GM12864 (cell line): ENCODE measurements at places on chromosomes 7 and 10.
A peak's percentile ranks its signal among the peaks of the same experiment; 100 is the strongest.

- peak; percentile 46 for DNase-seq
These were observed 96.7 kb upstream of the EFCAB10 start for GRCh38 chr7:105677817-105678573.

- DNase-seq = no peak
These were observed 31.6 kb downstream of the COA1 start for GRCh38 chr7:43697690-43698089.

DNA sequence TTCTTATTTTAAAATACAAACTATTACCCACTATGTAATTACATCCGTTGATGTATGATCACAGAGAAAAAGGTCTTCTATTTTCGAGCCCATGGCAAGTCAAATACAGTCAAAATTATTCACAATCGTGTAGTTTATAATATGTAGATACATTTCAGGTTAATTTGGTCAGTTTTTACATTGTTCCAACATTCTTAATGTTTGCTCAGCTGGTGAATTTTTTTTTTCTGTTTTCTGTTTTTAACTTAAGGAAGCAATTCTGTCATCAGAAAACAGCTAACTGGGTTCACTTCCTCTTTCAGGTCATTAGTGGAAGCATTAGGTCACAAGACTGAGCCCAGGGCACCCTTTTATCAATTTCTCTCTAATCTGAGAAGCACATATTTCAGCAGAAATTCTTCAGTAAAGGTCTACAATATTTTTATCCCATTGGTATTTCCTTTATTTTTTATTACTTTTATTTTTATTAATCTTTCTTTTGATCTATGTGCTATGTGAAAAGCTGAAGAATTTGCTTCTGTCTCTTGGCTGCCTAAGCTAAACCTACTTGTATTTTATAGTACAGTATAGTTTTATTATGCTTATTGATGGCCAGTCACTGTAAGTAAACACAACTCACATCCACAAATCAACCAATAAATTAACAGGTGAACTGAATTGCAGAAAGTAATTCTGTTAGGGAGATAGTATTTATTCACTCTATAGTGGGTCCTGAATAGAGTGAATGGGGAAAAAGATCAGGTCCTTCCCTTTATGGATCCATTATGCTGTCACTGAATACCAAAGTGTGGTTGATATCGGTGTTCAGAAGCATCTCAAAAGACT is 84.6 kb downstream of the ICA1 start:
- peak; percentile 65 for DNase-seq

DNA sequence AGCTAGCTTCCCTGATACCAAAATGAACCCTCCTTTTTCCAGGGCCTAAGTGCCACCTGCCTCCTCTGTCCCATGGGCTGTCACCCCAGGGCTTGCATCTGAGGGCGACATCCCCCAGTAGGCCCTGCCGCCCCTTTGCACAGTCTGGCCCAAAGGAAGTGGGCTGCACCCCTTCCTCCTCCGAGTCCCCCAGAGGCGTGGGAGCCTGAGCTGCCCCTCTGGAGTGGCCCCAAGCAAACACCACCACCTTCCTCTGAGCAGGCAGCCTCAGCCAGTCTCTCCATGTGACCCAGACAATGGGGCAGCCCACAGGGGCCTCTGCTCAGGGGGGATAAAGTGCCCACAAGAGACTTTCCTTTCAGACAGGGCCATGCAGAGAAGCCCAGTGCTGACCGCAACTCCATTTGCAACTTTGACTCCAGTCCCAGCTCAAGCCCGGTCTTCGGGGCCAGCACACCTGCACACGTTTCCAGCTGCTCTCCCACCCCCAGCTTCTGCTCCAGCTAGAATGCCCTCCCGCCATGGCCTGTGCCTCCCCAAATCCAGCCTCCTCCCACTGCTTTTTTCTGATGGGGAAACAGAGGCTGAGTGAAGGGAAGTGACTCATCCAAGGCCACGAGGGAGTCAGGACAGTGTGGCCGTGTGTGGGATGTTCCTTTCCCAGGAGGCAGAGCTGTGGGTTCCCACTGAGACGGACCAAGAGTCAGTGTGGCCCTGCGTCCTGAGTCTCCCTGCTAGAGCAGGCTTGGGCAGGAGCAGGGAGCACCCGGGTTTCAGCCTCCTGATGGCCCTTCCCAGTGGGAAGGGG is 111.9 kb downstream of the ZMIZ1 start:
- DNase-seq = no peak

DNA sequence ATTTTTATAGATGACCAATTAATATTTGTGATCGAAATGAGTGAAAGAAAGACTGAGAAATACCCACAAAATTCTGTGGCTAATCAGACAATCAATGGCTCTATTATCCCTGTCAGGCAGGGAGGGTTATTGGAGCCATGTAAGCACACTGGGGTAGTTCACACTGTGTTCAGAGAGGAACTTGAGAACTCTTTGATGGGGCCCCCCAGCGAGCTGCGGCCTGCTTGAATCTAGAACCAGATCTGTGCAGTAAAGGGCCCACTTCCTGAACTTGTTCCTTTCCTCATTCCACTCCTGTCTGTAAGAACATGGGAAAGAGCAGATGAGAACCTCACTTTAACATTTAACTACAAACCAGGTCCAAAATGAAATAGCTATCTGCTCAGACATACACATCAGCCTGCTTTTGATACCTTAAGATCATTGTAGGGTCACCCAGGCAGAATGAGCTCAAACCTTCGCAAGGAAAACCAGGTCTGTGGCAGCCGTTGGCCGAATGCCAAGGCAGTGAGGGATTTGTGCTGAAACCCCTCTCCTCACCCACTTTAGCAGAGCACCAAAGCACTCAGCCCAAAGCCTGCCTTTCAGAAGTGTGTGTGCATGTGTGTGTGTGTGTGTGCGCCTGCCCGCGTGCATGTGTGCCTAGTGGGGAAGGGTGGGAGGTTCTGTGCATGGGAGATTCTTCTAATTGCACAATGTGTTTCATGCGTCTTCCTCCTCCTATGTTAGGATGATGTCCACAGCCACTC is 365.6 kb upstream of the MGMT start:
- DNase-seq = no peak

GRCh38 chr10:16828701-16829175 is 11.5 kb upstream of the RSU1 start:
- DNase-seq = no peak

DNA sequence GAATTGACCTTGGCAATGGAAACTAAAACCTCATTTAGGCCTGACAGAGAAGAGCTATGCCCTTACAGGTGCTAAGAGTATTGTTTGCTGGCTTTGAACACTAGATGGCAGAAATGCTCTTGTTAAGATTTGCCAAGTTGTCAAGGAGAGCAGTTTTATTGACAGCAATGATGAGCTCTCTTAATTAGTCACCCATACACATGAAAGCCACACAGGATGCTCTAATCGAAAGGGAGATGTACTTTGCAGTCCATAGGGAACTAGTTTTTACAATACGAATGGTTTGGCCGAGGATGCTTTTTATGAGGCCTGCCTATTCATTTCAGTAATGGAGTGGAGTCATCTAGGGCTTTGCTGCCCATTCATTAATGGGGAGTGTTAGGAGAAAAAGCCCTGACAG is 45.4 kb upstream of the MBL2 start:
- peak; percentile 51 for DNase-seq

DNA sequence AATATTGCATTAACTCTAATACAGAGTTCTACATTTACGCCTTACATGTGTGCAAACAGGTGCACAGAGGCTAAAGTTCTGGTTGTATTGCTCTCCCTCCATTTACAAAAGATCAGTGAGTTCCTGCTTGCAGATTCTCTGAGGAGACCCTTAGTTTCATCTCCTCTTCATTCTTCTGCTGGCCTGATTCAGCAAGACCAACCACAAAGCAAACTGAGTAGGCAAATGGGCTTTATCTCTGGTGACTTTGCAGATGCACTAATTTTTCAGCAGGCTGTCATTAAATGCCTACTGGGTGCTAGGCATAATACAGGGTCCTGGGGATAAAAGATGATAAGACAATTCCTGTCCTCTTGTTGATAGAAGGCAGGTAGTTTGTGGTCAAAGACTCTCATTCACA is 56.4 kb downstream of the MET start:
- DNase-seq = no peak

DNA sequence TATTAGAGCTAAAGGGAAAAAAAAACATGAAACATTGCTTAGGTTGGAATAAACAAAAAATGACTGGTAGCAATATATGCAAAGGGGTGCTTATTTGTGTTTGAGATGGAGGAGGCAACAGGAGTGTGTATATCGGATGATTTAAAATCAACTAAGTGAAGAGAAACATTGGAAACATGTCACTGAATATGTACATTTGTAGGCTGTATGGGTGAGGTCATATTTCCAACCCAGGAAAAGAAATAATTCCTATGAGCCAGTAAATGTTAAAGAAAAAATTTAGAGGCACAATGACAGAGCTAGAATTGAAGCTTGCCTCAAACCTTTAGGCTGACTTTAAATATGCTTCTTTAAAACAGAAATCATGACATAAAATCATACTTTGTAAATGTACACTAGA is 709.0 kb upstream of the SEMA3D start:
- DNase-seq = no peak

- no peak for DNase-seq
These were observed 19.2 kb upstream of the CNPY1 start for GRCh38 chr7:155565596-155565995.

- DNase-seq = no peak
These were observed 22.6 kb upstream of the DDX50 start for GRCh38 chr10:68878496-68878895.

GRCh38 chr10:77608281-77608680 is 29.3 kb downstream of the KCNMA1 start:
- no peak for DNase-seq
